ENCODE measurements at places on chromosomes 2 and 18.

- no peak for DNase-seq
These were observed 67.3 kb downstream of the SPTBN1 start for GRCh38 chr2:54523324-54523959.

DNA sequence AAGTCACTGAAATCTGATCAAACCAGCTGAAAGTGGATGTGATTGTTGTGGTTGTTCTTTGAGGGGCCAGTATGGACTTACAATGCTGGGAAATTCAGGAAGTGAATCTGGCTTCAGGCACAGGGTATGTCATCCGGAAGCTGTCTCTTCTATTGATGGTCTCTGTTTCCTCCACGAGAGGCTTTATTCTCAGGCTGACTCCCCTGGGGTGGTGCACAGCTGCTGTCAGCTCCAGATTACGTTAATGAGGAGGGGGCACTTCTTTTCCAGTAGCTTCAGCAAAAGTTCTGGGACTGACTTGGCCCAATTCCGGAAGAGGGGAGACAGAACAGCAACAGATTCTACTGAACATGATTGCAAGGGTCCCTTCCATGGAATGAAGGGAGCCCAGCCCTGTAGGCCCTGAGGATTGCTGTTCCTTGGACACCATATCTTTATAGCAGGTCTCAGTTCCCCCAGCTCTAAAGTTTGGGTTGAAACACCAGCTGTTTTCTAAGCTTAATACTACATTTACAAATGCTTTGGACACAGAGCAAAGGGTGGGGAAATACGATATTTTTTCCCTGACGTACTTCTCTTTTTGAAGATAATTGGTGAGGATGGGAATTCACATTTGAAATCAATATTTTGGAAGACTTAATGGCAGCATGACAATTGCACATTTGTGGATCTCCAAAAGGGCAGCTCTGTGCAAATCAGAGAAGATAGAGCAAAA, 400.9 kb downstream of the TSN start:
- DNase-seq: no peak

GRCh38 chr2:211512806-211513205, 956.4 kb downstream of the CPS1 start:
- no peak for DNase-seq

GRCh38 chr2:42030200-42030759, 17.5 kb upstream of the PKDCC start:
- no peak for DNase-seq

GRCh38 chr2:67516362-67516761, 119.2 kb downstream of the ETAA1 start:
- DNase-seq: no peak

DNA sequence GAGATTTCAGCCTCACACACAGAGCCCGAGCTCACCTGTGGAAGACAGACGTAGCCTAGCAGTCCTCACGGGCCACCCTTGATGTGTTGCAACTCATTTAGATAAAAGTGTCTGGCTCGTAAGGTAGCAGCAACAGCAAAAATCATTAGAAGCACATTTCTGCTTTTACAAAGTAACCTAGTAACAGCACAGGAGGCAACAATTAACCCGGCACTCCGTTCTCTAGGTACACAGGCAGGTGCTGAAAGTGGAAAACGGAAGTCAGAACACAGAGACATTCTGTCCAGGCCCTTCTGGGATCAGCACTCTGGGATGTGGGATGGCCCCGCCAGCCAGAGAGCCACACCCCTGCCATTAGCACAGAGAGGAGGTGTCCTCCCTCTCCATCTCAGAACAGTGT, 99.3 kb downstream of the KLHL29 start:
- no peak for DNase-seq

DNA sequence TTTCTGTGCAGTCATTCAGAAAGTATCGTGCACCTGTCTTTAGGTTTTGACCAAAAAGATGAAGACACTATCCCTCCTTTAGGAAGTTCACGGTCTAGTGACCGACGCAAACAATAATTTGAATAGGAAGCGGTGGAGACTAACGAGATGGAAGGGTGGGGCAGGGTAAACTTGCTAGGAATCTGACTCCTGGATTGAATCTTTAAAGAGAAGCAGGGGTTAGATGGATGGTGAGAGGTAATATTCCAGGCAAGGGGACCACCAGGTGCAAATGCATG, 651 bp upstream of the TXNL1 start:
- no peak for DNase-seq

DNA sequence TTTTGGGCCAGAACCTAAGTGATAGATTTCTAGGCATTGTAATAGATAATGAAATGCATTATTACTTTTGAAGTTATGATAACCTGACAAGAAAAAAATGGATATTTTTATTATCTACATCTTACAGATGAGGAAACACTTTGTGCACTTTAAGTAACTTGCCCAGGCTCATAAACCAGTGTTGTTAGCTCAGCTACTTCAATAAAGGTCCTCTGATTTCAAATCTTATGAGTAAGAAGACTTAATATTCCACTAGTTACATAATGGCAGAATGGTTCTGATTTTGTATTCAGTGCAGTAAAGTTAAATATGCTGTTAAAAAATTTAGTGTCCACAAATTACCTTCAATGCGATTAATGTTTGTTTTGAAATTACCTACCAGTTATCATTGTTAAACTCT, 199.0 kb downstream of the BABAM2 start:
- DNase-seq: no peak

DNA sequence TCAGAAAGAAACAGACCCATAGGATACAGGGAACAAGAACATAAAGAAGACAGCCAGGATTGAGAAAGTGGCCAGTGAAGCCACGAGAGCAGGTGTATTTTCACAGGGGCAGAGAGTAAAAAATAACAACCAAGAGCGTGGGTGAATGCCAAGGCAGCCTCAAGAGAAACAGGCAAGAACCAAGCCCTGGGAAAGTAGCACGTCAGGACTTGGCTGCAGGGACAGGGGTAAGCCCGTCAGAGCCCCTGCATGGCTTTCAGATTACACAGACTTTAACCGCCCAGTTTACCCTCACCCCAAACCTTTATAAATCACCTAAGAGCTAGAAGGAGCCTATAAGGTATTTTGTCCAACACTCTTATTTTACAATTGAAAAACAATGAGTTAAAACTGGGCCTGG, 43.7 kb downstream of the ARL4C start:
- DNase-seq: no peak

- DNase-seq: peak; percentile 9
These were observed 537.4 kb downstream of the CPS1 start for GRCh38 chr2:211093743-211094303.

DNA sequence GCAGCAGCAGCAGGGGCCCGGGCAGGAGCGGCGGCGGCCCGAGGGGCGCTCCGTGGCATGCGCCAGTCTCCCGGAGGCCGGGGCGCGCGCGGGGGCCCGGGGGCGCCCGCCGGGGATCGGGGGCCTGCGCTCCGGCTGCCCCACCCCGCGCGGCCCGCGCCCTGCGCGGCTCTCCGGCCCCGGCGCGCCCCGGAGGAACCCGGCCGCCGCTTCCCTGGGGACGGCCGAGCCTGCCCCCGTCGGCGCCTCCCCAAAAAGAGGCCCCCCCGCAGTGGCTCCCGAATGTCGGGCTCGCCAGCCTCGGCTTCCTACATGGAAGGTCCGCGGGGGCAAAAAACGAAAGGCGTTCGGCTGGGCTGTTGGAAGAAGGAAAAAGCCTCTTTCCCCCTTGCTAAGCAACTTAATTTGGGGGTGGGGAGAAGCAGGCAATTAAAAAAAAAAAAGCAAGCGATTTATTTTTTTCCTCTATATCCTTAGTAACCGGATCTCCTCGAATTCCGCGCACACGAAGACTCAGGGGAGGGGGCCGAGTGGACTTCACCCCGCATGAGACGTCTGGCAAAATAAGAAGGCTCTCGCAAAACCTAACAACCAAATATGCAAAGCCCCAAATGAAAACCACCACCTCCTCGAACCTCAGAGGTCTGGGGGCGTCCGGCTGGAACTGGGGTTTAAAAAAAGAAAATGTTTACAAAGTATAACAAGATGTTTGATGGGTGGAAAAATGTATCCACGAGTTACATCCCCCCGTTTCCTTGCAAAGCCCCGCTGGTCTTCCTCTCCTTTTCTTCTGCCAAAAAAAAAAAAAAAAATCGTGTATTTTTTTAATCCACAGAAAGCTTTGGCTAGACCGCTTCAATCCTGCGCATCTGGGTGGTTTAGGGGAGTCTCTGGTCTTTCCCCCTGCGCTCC, at the start of gene SMAD7:
TSS of gene SMAD7 (minus strand) at position 430 of the 912 bp plus-strand sequence. CDS start 541 bp downstream, outside the sequence.
- no peak for DNase-seq

GRCh38 chr2:169670215-169670651, 24.0 kb downstream of the CFAP210 start:
- no peak for DNase-seq

GRCh38 chr2:216083464-216084281, 2.0 kb downstream of the TMEM169 start:
- peak; percentile 40 for DNase-seq

- DNase-seq: no peak
These were observed 195.5 kb upstream of the CYRIA start for GRCh38 chr2:16861111-16861510.

GRCh38 chr2:197614532-197614931, 60.9 kb downstream of the RFTN2 start:
- DNase-seq: no peak

DNA sequence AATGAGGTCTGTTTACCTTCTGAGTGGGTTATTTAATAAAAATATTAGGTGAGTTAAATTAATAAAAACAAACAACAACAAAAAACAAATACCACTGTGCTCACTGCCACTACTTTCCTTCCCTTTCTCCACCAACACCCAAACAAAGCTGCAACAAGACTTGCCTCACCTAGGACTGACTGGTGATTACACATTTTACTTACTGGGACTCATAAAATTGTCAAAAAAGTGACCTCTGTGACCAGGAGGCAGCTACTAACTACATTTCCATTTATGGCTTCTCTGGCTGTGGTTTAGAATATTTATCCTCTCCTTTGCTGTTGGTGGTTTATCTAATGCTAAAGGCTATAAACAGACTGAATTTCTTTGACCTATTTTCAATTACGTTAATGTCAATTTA, 39.8 kb downstream of the EFEMP1 start:
- no peak for DNase-seq

GRCh38 chr2:141062031-141062430, 1068.8 kb downstream of the LRP1B start:
- DNase-seq: no peak

DNA sequence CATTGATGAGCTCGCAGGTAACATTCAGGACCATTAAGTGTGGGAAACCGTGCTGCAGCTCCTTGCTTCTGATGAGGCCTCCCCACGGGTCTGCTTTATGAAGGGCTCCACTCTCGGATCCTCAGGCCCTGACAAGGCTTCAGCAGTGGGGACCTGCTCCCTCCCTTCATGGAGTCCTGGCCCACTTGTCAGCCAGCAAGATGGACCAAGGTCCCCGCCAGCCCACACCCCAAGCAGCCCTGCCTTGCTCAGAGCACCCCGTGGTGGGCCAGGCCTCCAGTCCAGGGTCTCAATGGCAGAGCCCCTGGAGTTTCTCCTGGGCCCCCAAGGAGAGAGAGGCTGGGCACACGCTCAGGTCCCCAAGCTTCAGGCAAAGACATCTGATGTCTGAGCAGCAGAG, 41.5 kb downstream of the CROCC2 start:
- no peak for DNase-seq

- DNase-seq: no peak
These were observed 9.1 kb downstream of the WIPF1 start for GRCh38 chr2:174588463-174588862.

DNA sequence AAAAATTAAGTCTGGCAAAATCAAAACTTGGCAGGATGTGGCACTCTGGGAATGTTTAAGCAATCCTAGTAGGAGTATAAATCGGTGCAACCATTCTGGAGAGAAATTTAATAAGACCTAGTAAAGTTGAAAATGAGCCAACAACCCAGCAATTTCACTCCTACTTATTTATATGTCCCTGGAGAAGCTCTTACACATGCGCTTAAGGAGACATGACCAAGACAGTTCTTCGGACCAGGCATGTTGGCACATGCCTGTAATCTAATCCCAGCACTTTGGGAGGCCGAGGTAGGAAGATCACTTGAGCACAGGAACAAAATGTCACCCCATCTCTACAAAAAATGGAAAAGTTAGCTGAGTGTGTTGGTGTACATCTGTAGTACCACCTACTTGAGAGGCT, 374.6 kb upstream of the LYPD1 start:
- DNase-seq: no peak

DNA sequence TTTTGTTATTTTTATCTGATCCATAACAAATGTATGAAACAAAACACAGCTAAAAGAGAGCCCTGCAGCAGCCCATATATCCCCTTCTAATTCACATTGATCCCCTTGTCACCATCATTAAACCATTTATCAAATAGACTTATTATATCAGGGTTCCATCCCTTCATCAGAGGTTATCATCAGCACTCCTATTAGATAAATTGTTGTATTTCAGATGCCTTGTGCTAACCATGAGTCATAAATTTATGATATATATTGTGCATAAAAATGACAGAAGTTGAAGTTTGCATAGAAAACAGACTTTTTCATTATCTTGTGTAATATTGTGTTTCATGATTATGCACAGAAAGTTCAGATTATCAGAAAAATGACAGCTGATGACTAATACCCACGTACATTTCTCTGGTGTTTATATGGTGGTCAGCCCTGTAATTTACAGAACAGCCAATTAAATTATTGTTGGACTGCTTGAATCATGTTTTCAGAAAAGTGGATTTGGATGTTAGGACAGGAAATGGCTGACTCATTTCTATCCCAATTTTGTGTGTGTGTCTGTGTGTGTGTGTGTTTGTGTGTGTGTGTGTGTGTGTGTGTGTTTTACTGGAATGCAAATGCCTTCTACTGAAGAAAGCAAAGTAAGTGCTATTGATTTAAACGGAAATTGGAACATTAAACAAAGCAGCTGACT, 80.9 kb downstream of the PPP1R1C start:
- peak; percentile 14 for DNase-seq
